ENCODE measurements at places on chromosomes 4 and X.

GRCh38 chr4:156496797-156497196 is 474.8 kb downstream of the PDGFC start:
- no peak for DNase-seq

- DNase-seq = no peak
Observed at GRCh38 chr4:149370785-149371420, 444.7 kb downstream of the IQCM start.

DNA sequence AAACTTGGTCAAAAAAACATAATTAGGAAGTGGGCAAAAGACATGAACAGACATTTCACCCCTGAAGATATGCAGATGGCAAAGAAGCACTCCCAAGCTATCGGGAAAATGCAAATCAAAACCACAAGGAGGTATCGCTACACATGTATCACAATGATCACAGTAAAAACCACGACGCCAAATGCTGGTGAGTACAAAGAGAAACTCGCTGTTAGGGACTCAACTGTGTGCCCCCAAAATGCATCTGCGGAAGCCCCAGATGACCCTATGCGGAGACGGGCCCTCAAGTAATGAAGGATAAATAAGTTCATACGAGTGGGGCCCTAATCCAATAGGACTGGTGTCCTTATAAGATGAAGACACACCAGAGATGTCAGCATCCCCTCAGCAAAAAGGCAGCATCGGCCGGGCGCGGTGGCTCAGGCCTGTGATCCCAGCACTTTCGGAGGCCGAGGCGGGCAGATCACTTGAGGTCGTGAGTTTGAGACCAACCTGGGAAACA is 10.2 kb downstream of the GAK start:
- no peak for DNase-seq

GRCh38 chrX:63784346-63784901 is 590 bp downstream of the ARHGEF9 start:
- no peak for DNase-seq

- DNase-seq = no peak
Observed at GRCh38 chrX:110442635-110443034, 84.0 kb downstream of the RTL9 start.

GRCh38 chr4:101682946-101683345 is 107.6 kb upstream of the BANK1 start:
- no peak for DNase-seq

DNA sequence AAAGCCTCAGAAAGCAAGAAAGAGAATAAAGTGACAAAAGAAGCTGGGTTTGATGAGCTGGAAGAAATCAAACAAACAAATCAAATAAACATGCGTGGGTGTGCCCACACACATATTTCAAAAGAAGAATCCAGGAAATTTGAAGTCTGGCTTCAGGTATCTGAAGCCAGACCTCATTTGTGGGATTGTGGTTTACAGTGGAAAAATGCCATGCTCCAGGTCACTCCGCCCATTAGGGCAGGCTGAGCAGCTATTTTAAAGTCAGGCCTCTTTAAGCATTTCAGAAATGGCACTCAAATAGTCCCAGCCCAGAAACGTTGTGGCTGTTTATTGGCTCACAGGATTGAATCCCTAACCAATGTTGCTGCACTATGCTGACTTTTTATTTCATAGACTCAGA is 226.1 kb upstream of the F9 start:
- no peak for DNase-seq

DNA sequence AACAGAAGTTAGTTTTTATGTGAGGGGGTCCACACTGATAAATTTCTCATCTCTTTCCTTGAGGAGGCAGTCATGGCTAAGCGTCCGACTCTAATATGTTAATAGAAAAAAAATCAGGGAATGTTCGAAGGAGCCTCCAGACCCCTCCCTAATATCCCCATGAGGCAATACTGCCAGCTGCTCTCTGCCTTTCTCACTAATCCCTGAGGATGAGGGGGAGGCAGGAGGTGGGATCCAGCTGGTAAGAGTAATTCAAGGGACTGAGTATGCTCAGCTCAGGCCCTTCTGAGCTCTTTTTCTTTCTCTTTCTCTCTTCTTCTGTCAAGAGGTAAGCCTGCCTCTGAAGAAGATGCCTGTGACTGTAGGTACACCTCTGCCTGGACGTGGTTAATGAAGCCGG is 51.7 kb downstream of the PIR start:
- DNase-seq = no peak

DNA sequence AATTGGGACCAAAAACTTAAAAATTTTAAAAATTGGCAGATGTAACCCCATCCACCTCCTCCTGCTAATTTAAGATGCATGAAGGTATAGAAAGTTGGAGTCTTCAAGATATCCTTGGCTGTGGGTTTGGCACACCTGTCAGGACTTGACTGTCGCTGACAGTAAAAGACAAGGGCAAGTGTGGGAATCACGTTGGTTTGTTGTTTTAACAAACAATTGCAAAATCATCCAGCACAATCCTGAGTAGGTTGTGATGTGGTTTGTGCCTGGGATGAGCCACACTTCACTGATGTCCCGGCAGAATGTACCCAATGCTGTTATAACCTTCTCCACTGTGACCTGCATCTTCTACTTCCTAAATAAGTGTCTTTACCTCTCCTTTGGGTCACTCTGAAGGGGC is 24.0 kb downstream of the HOPX start:
- no peak for DNase-seq

- DNase-seq = no peak
Observed at GRCh38 chr4:156800463-156800862, 171.1 kb downstream of the PDGFC start.

GRCh38 chrX:124378643-124379042 is 32.3 kb downstream of the SH2D1A start:
- DNase-seq = no peak

DNA sequence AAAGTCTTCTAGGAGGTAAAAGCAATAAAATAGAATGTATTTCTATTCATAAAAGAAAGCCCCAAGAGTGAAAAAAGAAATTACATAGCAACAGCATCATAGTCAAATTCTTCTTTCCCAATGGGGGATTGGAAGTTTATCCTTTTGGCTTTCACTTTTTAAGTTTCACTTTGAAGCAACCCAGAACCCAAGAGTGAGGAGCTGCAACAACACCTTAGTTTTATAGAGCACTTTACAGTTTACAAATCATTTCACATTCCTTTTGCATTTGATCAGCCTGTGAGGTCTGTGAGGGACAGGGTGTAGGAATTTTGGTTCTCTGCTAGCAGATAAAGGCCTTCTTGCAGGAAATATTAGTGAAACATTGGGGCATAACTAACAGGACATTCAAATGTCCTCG is 112.0 kb upstream of the NDP start:
- no peak for DNase-seq

DNA sequence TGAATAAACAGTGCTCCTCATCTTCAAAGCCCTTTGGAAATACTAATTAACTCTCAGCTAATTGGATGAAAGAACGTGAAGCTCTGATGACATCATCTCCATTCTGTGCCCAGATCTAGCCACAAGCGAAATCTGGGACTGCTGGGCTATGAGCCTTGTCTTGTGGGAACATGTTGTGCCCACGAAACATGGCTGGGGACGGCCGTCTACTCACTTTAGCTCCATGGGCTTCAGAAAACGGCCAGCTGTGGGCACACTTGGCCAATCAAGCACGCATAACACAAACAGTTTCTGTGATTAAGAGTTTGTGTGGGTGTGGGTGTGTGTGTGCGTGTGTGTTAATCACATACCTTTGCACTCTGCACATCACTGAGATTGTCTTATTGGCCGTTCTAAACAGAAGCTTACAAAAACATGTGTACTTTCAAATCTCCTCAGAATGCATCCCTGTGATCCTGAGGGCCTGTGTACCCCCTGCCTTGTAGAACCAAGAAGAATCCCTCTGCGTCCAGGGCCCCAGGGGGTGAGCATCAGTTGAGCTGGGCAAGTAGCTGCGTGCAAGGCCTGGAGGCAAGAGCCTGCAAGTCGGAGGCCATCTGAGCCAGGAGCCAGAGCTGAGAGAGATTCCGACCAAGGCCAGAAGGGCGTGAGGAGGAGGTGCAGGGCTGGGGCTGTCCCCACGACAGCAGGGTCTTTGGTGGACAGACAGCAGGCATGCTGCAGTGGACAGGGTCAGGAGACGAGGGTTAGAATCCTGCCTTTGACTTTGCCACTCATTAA is 18.7 kb upstream of the ZNF185 start:
- DNase-seq = no peak

DNA sequence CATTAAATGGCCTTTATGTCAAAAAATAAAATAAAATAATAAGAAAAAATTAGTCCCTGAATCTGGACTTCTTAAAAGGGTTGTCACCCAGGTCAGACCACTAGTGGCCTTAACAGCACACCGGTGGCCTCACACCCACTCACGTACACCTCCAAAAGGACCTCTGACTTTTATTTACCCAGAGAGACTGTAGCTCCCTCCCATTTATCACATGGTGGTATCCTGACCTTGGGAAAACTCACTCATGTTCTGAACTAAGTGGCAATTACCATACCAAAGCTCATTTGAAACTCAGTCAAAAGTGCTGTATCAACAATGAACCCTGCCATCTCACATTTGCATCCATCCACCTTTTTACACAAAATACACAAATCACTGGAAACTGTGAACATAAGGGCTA is 53.1 kb upstream of the MAP3K15 start:
- no peak for DNase-seq

DNA sequence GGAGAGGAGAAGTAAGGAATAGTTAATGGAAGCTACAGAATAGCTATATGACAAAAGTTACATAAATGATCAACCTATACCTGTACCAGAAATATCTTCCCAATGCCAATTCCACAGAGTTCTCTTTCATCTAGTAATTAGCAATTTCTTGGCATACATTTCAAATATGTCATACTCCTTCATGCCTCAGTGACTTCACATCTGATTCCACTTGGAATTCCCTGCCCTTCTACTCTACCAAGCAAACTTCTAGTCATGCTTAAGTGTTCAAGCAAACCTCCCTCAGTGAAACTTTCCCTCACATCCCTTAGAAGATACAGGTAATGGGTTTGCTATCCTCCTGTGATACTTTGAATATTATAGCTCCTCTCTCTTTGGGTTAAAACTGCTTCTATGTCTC is 127.1 kb downstream of the KLHL13 start:
- DNase-seq = no peak

GRCh38 chr4:141913928-141914327 is 277.5 kb downstream of the IL15 start:
- DNase-seq = no peak

All from stimulated activated CD4-positive, alpha-beta T cell treated with anti-CD3 and anti-CD28 coated beads, Interleukin-2, amount 100 ng/mL, for 24 hours (primary cell).